BJ (cell line): ENCODE measurements at places on chromosomes 6 and 20. TPM values are rescaled to one million over a fixed set of nuclear protein-coding genes. Genes with fewer than 3 reads are reported as not detected.

Gene CLVS2
- under 0.01 TPM in 1 of 2 replicates, not detected in the other for polyA plus RNA-seq

Gene SLC32A1
- polyA plus RNA-seq: not detected in 2 replicates

Gene TBXT
- polyA plus RNA-seq: not detected in 2 replicates

Gene GNAS-AS1
- 0.42 and 0.45 TPM in 2 replicates for polyA plus RNA-seq

Gene SCRT2
- not detected in 2 replicates for polyA plus RNA-seq

Gene RNF182
- 1.4 and 1.9 TPM in 2 replicates for polyA plus RNA-seq

Gene CBLN4
- polyA plus RNA-seq: not detected in 2 replicates

- DNase-seq: no peak
Observed at GRCh38 chr6:37698264-37699137, 818 bp upstream of the MDGA1 start.

DNA sequence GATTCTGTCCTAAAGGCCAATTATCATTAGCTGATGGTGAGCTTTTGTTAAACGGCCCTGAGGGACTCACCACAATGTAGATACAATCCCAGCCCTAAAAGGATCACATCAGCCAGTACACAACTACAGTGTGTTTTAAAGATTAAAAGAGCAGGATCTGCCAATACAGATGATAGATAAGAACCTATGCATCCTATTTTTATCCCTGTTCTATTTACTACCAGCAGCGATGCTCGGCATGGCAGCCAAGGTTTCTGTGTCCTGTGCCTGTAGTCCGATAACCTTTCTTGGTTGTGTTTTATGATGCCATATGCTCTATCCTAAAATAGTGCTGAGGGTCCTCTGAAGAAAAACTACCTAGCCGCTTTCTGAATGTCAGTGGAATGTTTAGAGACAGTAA, 289.4 kb downstream of the PHACTR1 start:
- no peak for DNase-seq

GRCh38 chr20:6868861-6869260, 101.4 kb downstream of the BMP2 start:
- no peak for DNase-seq

DNA sequence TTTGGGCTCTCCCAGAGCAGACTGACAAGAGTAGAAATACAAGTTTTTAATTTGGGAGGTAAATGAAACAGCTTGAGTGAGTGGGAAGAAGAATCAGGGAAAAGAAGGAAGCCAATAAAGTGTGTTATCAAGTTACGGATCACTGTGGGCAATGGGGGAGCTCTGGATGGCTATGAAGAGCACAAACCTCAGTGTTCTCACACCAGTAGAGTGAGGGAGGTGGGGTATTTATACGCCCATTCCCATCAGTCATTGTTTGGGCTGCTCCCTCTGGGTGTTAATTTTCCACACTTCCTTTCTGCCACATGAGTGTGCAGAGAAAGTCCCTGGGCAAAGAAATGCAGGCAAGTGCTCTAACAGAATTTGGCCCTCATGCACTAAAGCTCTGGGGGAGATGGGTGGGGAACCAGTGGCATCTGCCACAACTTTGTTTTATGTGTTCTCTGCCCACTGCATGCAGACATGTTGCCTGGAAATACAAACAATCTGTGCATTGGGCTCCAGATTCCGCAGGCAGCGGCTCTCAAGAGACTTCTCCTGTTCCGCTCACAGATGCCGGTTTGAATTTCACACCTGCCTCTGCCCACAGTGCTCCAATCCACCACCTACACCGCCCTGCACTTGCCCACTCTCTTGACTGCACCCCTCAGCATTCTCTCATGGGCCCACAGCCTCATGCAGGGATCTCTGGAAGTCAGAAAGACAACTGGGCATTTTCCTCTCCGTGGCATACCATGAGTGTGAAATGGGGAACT, 211.1 kb upstream of the RNF24 start:
- no peak for DNase-seq

GRCh38 chr6:111927321-111927720, 54.1 kb upstream of the FYN start:
- DNase-seq: no peak

GRCh38 chr6:63347599-63347998, 27.8 kb upstream of the LGSN start:
- peak; percentile 57 for DNase-seq

- no peak for DNase-seq
Observed at GRCh38 chr20:32896521-32897280, 38.0 kb downstream of the EFCAB8 start.
